Liver (tissue), 10 donors: ENCODE measurements at places on chromosomes 7 and 10. TPM values are rescaled to one million over a fixed set of nuclear protein-coding genes. Genes with fewer than 3 reads are reported as not detected.

The FEZF1 gene
- not detected for total RNA-seq

The FAM13C gene
- total RNA-seq: 2.1 TPM

The CYP3A5 gene
- total RNA-seq: 1,413 TPM

The HOXA13 gene
- not detected for total RNA-seq

The CPSF4 gene
- total RNA-seq: 15.3 TPM
